Chondrocyte (in vitro differentiated cells): ENCODE measurements at places on chromosomes 2 and 18. TPM values are rescaled to one million over a fixed set of nuclear protein-coding genes. Genes with fewer than 3 reads are reported as not detected.

- no peak for DNase-seq
Measured at GRCh38 chr2:64839844-64840243, 149.4 kb upstream of the SLC1A4 start.

Gene MARCHF4
- total RNA-seq = 1.4 to 6.2 TPM (median 6.1 TPM) in 3 replicates

DNA sequence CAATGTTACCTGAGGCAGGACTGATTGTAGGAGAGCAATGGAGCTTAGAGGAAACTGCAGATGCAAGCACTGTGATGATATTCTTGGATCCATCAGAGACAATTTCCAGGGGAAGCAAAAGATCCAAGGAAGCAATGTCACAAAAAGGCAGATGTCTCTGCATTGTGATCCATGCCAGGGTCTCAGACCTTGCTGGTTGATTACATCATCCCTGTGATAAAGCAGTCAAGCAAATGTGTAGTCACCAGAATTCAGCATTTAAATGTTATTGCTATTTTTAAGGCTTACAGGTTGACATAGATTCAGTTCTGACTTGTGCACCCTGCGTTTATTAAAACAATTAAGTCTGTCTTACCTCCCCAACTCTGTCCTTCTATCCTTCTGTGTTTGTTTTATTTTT is 56.8 kb upstream of the CCDC85A start:
- no peak for DNase-seq

Gene SAP130
- total RNA-seq = 17.1 to 23.1 TPM (median 18.9 TPM) in 3 replicates

DNA sequence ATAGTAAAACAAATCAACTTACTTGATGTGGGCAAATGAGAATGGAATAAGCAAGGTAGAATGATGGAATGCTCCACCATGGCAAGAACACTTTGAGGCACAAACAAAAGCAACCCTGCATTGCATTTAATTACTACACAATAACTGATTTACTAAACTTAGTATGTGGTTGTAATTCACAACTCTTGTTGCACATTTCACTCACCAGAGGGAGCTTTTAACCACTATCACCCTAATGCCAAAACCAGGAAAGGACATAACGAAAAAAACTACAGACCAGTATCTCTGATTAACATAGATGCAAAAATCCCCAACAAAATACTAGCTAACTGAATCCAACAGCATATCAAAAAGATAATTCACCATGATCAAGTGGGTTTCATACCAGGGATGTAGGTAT is 659.8 kb downstream of the CPS1 start:
- DNase-seq = no peak

DNA sequence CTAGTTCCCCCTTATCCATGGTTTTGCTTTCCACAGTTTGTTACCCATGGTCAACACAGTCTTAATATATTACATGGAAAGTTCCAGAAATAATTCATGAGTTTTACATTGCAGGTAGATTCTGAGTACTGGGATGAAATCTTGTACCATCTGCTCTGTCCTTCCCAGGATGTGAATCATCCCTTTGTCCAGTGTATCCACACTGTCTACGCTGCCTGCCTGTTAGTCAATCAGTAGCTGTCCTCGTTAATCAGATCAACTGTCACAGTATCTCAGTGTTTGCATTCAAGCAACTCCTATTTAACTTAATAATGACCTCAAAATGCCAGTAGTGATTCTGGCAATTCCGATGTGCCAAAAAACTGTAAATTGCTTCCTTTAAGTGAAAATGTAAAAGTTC is 76.3 kb downstream of the DYNC1I2 start:
- no peak for DNase-seq

- no peak for DNase-seq
Measured at GRCh38 chr2:60822987-60823386, 58.4 kb upstream of the REL start.

DNA sequence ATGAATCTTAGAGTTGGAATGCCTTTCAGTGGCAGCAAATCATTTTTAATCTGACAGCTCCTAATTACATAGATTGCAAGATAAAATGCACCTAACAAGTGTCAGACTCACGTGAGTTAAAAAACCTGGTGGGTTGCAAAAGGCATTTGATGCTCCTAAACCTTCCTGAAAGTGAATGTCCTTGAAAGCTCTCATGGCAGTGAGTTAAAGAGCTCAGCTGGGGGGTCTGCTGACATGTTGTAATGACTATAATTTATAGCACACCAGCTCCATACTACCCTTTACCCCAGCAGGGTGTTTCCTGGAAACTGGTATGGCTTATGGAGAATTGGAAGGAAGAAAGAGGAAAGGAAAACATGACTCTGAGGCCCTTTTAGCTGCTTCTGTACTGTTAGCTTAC is 91.9 kb upstream of the CAVIN2 start:
- DNase-seq = no peak

Gene UGT1A3
- not detected in 3 replicates for total RNA-seq

Gene C2orf66
- 0.89 TPM in 1 of 3 replicates, not detected in the others for total RNA-seq

- DNase-seq = no peak
Measured at GRCh38 chr2:213157242-213157641, 5.8 kb upstream of the IKZF2 start.

GRCh38 chr2:207839028-207839427 is 69.3 kb upstream of the FZD5 start:
- no peak for DNase-seq

- no peak for DNase-seq
Measured at GRCh38 chr2:20141056-20141762, 83.7 kb downstream of the SDC1 start.
